Activated CD8-positive, alpha-beta memory T cell treated with anti-CD3 and anti-CD28 coated beads, Interleukin-2, amount 50 U/mL, for 48 hours (primary cell): ENCODE measurements at places on chromosomes 4 and X.

GRCh38 chr4:27934871-27935270 lies 1074.2 kb downstream of the STIM2 start:
- DNase-seq = no peak

- DNase-seq = peak; percentile 61
Observed at GRCh38 chr4:94758141-94758699, 465 bp downstream of the BMPR1B start.

DNA sequence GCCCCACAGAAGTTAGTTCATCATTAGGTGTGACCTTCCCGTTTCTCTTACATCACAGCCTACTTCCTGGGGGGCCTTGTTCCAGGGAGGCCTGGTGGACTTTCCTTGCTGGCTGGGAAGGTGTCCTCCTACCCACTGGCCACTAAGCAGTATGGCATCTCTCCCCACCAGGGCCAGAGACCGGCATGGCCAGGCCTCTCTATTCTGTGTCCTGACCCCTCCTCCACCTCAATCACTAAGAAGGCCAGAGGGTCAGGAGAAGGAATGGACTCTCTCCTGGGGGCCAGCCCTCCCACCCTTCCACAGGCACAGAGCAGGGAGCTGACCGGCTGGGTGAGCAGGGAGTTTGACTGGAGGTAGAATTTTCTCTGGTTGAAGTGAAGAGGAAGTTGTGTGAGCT lies 81.9 kb downstream of the PJA1 start:
- no peak for DNase-seq

- DNase-seq = no peak
Observed at GRCh38 chrX:105191878-105192277, 28.6 kb downstream of the TEX13A start.

GRCh38 chrX:39063037-39063436 lies 261.8 kb downstream of the MID1IP1 start:
- no peak for DNase-seq
